ENCODE measurements at places on chromosomes 2 and 18.

- no peak for DNase-seq
Observed at GRCh38 chr2:162343492-162343823, 474 bp upstream of the GCA start.

GRCh38 chr18:12946549-12947284, 1.1 kb upstream of the SEH1L start:
- no peak for DNase-seq

- no peak for DNase-seq
Observed at GRCh38 chr18:29560270-29560669, 1383.3 kb upstream of the CDH2 start.

- DNase-seq = no peak
Observed at GRCh38 chr2:114661971-114662939, 219.8 kb downstream of the DPP10 start.

DNA sequence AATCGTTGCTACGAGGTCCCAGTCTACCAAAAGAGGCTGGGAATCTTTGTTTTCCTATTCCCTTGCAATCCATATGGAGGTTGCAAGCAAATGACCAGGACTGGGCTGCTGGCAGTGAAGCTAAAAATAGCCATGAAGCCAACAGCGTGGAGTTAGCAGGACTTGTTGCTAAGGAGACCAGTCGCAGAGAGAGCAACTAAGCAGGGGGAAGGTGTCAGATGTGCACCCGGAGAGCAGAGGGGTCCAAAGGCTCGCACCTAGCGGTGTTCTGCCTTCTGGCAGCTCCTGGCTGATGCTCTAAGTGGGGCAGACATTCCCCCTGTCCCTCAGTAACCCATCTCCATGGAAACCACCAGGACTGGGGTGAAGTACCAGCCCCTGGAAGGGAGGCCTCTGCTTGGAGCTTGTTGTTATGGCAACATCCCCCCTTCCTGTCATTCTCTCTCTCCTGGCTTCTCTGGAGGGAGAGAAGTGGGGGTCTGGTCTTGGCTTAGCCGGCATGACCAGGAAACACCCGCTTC, 84.6 kb downstream of the DNMT3A start:
- no peak for DNase-seq

- DNase-seq = no peak
Observed at GRCh38 chr2:18467749-18468360, 92.6 kb downstream of the RDH14 start.

DNA sequence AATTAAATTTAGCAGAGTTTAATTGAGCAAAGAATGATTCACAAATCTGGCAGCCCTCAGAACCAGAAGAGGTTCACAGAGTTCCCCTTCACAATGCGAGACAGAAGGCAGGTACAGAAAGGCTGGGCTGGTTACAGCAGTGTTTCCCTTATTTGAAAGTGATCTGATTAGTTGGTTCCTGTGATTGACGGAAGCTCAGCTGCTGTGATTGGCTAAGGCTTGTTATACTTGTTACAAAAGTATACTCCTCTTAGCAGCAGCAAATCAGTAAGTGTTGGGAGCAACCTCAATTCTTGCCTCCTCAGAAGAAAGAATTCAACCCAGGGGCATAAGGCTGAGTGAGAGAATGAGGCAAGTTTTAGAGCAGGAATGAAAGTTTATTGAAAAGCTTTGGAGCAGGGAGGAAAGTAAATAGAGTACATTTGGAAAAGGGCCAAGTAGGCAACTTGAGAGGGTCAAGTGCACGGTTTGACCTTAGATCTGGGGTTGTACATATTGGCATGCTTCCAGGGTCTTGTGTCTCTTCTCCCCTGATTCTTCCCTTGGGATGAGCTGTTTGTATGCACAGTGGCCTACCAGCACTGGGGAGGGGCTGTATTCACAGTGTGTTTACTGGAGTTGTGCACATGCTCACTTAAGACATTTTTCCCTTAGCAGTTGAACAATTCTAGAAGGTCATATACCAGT, 431.8 kb upstream of the RAB12 start:
- no peak for DNase-seq

GRCh38 chr2:118813601-118814339, 33.7 kb downstream of the EN1 start:
- no peak for DNase-seq

DNA sequence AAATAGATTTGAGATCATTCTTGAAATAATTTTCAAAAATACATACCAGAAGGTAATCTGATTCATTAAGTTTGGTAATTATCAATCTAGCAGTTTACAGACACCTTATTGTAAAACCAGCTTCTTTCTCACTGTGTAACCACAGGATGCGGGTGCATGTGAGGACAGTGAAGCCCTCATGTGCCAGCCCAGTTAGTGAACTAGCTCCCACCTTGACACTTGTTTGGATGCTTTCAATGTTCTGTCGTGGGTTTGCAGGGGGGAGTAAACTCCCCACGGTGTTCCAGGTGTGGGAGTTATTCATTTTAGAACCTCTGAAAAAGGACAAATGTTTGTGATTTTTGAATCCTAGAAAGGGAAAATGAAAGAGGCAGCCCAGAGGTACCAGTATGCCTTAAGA, 59.0 kb downstream of the WDSUB1 start:
- DNase-seq = no peak

GRCh38 chr18:8515142-8515865, 93.9 kb upstream of the RAB12 start:
- no peak for DNase-seq
